ENCODE measurements at places on chromosomes 6 and 20.

DNA sequence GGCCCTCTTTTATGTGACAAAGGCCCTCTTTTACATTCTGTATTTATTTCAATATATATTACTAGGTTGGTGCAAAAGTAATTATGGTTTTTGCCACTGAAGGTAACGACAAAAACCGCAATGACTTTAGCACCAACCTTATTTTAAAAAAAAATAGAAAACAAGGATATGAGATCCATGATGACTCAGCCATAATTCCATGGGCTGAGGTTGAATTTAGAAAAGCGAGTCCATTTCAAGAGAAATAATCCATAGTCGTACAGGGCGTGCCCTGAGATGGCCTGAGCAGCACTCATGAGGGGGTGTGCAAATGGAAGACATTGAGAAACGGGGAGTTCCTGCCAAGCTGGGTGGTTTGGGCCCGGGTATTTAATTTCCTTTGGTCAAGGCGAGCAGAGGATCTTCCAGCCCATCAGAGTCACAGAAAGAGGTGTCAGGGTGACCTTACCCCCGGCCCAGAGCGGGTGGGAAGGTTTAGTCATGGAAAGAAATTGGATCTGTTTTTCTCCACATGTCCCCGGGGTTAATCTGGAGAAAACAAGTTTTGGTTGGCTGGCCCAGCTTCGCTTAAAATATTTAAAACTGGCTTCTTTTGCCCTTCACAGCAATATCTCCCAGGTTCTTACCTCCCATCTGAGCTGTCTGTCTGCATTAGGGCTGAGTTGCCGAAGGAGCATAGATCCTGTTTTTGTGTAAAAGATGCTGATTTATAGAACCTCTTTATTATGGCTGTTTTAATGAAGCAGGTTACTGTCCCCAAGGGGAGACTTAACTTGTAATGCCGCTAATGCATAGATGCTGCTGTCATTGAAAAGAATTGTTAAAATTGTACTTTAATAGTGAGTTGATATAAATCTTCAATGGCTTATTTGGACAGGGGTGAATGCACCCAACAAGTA lies 255.6 kb downstream of the PREX1 start:
- no peak for DNase-seq

DNA sequence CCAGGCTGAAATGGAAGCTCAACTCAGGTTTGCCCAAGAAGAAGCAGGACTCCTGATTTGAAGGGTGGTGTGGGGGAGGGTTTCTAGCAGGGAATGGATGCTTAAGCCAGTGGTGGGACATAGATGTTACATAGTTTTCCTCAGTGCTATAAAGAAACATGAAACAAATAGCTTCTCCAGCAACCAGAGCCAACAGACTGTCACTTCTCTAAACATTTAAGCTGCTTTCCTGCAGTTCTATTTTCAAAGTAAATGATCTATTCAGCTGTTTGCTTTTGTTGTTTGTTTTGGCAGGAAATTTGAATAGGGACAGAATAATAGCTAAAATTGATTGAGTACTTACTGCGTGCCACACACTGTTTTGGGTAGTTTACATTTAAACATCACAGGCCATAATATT lies 169.0 kb downstream of the UST start:
- peak; percentile 11 for DNase-seq

DNA sequence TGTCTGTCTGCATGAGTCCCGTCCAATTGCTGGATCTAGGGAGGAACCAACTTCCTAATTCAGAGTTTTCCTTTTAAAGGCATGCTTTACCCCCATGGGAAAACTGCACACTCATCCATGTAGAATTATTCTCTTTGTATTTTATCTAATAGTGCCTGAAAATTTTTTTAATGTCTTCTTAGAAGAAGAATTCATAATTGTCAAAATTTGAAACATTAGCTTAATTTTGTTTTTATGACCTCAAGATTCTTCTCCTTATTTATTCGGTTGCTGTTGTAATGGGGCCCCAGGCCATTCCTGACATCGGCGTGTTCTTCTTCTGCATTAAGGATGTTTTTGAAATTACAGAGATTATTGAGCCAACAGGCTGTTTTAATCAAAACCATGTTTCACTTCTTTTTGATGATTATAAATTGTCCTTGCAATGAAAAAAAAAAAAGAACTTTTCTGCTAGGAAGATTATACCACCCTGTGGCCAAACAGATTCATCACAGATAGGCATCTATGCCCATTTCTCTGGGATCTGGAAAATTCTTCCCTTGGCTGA lies 100.3 kb downstream of the ZNF217 start:
- no peak for DNase-seq

DNA sequence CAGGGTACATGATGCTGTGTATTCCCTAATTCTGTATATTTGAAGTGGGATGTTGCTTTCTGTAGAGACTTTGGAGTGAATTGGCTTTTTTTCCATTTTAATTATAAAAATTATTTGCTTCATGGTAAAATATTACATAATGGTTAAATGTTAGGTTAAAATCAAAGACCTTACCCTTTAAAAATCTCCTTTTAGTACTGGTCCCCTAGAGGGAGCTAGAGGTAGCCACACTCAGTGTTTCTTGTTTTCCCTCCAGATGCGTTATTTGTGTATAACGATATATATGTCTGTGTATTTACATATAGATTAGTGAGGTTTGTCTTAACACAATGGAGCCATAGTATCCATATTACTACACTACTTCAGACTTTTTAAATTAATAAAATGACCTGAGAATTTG lies 146.7 kb downstream of the PLCB4 start:
- DNase-seq = no peak

GRCh38 chr6:135183532-135184440 lies 2.7 kb downstream of the MYB start:
- no peak for DNase-seq

- DNase-seq = no peak
Observed at GRCh38 chr20:51233345-51233744, 210.4 kb upstream of the KCNG1 start.

DNA sequence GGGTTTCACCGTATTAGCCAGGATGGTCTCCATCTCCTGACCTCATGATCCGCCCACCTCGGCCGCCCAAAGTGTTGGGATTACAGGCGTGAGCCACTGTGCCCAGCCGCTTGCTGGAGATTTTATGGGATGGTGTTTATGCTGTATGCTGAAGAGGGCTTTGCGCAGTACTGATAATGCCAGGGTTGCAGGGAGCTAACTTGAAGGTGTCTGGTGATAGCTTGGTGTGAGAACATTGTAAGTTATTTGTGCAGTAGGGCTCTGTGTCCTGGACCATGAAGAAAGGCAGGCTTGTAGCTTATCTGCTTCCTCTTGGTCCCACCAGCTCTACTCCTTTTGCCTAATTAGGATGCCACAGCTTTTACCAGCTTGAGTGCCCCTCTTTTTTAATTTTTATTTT lies 157.0 kb upstream of the DTNBP1 start:
- no peak for DNase-seq

- no peak for DNase-seq
Observed at GRCh38 chr6:116468293-116468692, 7.1 kb downstream of the CALHM6 start.

- no peak for DNase-seq
Observed at GRCh38 chr6:3407840-3408239, 49.0 kb downstream of the SLC22A23 start.

- DNase-seq = no peak
Observed at GRCh38 chr20:44208165-44208564, 2.4 kb downstream of the OSER1 start.

GRCh38 chr6:26660000-26660361 lies 435 bp upstream of the ZNF322 start:
- DNase-seq = no peak

GRCh38 chr6:53792016-53792415 lies 2.8 kb upstream of the LRRC1 start:
- DNase-seq = no peak

DNA sequence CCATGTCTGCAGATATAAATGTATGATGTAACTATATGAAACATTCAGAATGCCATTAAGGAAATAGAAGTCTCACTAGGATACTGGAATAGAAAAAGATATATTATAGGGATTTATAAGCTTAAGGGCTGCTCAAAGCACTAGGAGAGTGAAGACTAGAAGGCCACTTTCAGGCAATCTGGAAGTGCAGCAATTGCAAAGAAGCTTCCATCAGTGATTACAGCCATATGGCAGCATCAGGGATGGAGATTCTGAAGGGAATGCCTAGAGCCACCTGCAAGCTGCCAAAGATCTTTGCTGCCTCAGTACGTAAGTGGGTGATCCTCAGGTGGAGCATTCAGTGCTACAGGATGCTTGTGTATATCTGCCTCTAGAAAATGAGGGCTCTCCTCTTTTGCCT lies 796.2 kb upstream of the EPHA7 start:
- DNase-seq = no peak

DNA sequence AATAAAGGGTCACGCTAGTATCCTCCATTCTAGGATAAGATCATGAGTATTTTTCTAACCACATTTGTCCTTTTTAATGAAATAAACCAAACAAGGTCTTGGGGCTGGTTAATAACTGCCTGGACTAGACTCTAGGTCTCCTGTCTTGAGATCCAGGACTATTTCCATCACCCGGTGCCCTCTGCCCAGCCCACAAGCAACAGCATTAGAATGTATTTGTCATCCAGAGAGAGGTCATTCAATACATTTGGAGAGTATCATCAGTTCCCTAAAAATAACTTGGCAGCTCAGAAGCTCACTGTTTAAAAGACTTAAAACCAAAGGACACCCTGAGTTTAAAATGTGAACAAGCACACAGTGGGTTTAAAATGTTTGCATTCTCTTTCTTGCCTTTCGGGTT lies 4.4 kb upstream of the RBM24 start:
- no peak for DNase-seq

Data from NCI-H1092 (cell line).